HT1080 (cell line): ENCODE measurements at places on chromosomes 3 and 15. TPM values are rescaled to one million over a fixed set of nuclear protein-coding genes. Genes with fewer than 3 reads are reported as not detected.

Gene CORO2B
- total RNA-seq = 12.3 and 15.9 TPM in 2 replicates

Gene NANOGP8
- total RNA-seq = not detected in 2 replicates

Gene FLNB
- 126 and 138 TPM in 2 replicates for total RNA-seq

Gene GOLGA6L7
- not detected in 2 replicates for total RNA-seq

Gene PLA2G4D
- not detected in 2 replicates for total RNA-seq

Gene CRABP1
- not detected in 2 replicates for total RNA-seq

Gene MITF
- total RNA-seq = 3.7 and 6.5 TPM in 2 replicates

Gene RASGRP1
- 0.13 and 0.53 TPM in 2 replicates for total RNA-seq

Gene GOLGA8Q
- 0.10 TPM in 1 of 2 replicates, not detected in the other for total RNA-seq

Gene ICE2
- total RNA-seq = 13.5 and 17.0 TPM in 2 replicates

Gene GOLGA8G
- total RNA-seq = not detected in 2 replicates

Gene CHRFAM7A
- 3.9 and 5.1 TPM in 2 replicates for total RNA-seq

Gene COMMD4
- total RNA-seq = 166 and 187 TPM in 2 replicates

Gene RTP3
- not detected in 2 replicates for total RNA-seq

Gene DVL3
- 38.6 and 46.8 TPM in 2 replicates for total RNA-seq

Gene CCDC54
- not detected in 2 replicates for total RNA-seq

Gene GPR149
- not detected in 2 replicates for total RNA-seq

Gene SPATA12
- total RNA-seq = 0.80 and 1.6 TPM in 2 replicates

Gene CCR1
- 0.19 and 0.27 TPM in 2 replicates for total RNA-seq
